ENCODE measurements at places on chromosomes 4 and X.

DNA sequence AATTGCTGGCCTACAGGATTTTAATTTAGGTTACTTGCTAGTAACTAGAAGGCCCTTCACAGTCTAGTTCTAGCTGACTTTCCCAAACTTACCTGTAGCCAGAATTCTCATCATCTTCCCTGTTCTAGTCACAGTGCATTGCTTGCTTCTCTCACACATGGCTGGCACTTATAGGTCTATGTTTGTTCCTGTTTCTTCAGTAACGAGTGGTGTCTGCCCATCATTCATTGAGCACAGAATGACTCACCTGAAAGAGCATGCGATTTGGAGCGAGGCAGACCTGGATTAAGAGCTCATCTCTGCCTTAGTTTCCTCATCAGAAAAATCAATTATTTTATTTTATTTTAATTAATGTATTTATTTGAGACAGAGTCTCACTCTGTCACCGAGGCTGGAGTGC lies 201.7 kb upstream of the ANK2 start:
- DNase-seq = peak; percentile 55

- DNase-seq = no peak
These were observed 9.7 kb downstream of the SMIM20 start for GRCh38 chr4:25923745-25924144.

GRCh38 chr4:26081795-26082498 lies 167.9 kb downstream of the SMIM20 start:
- DNase-seq = peak; percentile 79

DNA sequence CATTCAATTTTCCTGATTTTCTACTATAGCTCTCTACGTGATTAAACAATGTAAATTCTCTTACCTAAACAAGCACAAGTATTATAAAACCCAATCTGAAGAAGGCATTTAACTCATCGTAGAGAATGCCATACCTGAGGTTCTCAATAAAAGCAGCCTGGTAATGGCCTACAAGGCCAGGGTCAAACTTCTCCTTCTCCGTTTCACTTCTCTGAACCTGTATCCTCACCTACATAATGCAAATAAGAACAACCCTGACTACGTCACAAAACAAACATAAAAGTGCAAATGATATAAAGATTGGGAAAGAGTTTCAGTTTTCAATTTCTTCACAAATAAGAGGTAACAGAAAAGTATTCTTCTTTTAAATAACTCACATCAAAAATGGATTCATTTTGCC lies 55.6 kb upstream of the STS start:
- no peak for DNase-seq

GRCh38 chr4:76195326-76195725 lies 18.3 kb downstream of the SCARB2 start:
- DNase-seq = no peak

DNA sequence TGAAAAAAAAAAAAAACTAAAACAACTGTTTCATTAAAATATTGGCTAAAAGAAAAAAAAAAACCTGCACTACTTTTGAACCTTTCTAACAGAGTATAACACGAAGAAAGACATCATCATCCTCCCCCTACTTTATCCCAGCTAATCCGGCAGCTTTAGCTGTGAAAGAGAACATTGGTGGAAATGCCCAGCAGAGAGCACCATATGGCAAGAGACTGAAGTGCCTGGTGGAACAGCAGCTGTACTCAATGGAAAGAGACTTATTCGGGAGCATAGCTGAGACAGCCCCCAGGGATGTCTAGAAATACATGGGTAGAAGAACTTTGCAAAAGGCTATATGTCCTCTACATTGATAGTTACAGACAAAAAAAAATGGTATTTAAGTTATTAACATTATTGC lies 30.3 kb downstream of the STPG2 start:
- peak; percentile 38 for DNase-seq

GRCh38 chr4:165328101-165328425 lies 594 bp downstream of the MSMO1 start:
- peak; percentile 65 for DNase-seq

DNA sequence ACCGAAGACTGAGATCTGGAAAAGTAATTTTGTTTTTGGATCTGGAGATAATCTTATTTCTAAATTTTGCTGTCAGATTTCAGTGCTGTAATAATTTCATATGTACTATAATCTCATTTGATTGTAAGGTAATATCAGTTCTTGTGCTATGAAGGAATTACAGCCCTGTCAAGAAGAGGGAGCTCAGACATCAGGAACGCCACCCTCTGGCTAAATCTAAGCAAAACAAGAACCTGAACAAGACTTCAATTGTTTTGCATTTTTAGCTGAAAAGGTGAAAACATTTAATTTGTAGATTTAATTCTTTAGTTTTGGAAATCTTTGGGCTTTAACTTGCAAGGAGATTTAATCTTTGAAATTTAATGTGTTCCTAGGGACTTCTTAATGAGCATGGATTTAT lies 525.4 kb upstream of the HS3ST1 start:
- peak; percentile 41 for DNase-seq

DNA sequence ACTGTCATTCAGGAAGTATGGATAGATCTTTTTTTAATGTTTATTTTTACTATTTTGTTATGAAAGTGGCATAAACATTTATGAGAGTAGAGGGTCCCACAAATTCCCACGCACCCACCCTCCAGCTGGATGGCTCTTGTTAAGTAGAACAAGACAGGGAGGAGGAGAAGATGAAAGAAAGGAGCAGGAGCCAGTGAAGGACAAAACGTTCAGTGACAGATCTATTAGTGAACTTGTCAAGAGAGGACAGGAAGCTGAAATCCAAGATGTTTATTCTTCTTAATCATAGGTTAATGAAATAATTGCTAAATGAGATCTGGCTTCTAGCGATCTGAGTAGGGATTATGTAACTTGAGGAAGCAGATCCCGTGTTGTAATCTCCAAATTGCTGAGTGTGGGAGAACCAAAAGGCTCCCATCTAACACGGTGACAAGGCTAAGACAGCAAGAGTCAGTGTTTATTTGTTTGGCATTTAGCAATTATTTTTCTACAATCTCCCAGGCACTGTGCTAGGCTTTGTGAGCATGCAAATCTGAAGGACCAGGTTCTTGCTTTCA lies 162.5 kb downstream of the SHROOM3 start:
- peak; percentile 29 for DNase-seq

DNA sequence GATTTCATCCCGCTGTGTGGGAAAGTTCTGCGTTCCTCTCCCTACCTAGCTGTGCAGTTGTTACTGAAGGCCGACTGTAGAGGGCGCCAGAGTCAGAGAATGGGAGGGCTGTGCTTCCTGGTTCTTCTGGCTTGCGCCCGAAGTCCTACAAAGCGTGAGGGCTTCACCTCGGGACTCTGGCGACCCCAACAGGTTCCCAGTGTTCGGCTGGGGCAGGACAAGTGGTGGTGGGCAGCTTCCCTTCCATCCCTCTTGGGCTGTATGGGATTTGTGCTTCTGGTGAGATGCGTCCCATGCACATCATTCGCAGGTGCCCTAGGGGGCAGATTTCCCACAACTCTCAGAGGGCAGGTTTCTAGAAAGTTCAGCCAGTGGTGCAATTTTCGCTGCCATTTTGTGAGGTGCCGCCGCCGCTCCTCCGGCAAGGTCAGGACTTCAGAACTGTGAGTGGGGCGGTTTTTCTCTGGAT lies 27.3 kb downstream of the CT45A1 start:
- no peak for DNase-seq

DNA sequence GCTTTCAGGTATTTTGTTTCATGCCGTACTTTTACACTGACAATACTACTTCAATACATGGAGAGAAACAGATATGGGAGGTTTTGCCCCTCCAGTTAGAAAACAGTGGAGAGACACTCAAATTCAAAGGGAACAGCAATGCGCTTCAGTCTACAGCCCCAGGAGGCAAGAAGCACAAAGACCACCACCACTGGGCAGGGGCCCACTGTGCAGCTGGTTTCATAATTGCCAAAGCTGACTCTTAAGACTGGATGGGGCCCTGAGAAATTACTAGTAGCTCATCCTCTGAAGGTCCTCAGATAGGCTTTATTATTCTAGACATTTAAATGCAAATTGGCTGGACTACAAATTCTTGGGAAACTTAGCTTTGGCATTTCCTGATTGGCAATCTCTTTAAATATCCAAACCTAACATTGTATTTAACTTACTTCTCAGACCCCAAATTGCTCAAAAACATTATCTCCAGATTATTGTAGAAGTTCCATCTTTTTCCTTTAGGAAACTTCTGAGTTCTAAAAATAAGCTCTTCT lies 85.9 kb upstream of the GPR34 start:
- no peak for DNase-seq

- DNase-seq = no peak
These were observed 117.9 kb upstream of the DCAF8L1 start for GRCh38 chrX:28099166-28099565.

- no peak for DNase-seq
These were observed 38.3 kb downstream of the ARHGEF9 start for GRCh38 chrX:63746715-63747114.

DNA sequence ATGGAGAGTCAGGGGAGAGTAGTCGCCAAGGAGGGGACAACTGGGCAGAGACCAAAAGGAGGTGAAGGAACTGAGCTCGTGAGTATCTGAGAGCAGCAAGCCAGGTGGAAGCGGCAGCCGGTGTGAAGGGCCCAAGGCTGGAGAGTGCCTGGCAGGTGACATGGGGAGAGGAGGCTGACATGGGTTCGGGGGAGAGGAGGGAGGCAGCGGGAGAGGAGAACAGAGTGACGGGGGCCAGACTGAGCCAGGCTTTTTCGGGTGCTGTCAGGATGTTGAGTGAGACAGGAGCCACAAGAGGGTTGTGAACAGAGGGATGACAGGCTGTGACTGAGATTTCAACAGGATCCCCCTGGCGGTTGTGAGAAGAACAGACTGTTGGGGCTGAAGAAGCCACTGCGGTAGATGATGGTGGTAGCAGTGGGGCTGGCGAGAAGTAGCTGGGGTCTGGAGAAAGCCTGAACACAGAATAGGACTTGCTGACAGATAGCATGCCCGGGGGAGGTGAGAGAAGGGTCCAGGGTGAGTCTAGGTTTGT lies 5.7 kb downstream of the ELK1 start:
- DNase-seq = no peak

DNA sequence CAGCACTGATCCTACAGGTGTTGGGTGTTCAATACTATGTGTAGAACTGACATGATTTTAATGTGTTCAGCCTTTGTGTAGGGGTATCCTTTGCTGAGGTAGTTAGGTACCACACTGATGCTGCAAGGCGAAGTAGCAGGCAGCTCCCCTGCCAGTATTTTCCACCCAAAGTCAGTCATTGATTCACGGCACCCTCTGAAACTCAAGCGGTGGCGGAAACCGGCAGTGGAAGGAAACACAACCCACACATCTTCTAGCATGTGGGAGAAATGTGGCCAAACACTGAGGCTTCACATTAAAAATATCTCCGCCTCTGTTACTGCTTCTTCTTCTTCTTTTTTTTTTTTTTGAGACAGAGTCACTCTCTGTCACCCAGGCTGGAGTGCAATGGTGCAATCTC lies 126.3 kb downstream of the AASDH start:
- no peak for DNase-seq

DNA sequence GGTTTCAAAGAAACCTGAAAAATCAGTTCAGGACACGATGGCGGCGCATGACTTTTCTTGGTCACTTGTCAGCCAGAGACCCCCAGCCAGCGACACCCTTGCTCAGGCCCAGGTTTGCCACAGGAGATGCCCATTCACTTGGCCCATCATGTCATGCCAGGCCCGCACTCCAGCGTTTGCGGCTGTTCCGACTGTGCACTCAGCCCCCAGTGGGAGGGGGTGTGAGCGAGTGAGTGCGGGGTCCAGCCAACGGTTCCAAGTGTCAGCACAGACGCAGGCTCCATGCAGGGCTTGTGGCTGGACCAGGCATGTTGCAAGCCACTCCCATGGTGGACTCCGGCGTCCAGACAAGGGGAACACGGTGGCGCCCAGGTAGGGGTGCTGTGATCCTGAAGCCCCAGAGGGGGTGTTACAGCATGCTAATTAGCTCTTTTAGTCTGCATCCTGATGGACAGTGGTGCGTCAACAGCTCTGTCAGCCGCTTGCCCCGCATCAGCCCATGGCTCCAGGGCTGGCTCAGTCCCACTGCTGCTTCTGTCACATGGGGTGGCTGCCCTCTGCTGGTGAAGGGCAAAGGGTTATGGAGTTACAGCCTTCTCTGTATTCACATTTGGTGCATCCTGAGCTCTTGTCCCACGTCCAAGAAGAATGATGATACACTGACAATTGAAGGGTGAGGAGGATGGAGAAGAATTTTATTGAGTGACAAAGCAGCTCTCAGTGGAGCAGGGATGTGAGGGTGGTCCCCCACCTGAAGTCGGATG lies 3.7 kb upstream of the MAEA start:
- DNase-seq = no peak

- peak; percentile 33 for DNase-seq
These were observed 204.2 kb downstream of the GPC3 start for GRCh38 chrX:133781174-133781573.

DNA sequence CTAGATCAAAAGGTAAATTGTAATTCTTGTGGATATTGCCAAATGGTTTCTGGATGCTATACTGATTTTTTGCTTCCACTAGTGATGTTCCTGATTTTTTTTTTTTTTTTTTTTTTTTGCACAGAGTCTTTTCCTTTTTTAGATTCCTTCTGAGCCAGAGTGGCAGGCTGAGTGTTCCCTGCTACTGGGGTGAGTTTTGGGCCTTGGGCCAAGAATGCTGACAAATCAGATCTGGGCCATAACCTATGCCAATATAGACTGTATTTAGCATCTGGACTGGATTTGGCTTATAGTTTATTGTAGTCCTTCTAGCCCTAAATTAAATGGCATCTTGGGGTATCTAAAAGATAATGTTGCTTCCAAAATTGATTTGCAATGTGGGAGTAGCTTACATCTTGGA lies 52.8 kb downstream of the REPS2 start:
- DNase-seq = peak; percentile 15

DNA sequence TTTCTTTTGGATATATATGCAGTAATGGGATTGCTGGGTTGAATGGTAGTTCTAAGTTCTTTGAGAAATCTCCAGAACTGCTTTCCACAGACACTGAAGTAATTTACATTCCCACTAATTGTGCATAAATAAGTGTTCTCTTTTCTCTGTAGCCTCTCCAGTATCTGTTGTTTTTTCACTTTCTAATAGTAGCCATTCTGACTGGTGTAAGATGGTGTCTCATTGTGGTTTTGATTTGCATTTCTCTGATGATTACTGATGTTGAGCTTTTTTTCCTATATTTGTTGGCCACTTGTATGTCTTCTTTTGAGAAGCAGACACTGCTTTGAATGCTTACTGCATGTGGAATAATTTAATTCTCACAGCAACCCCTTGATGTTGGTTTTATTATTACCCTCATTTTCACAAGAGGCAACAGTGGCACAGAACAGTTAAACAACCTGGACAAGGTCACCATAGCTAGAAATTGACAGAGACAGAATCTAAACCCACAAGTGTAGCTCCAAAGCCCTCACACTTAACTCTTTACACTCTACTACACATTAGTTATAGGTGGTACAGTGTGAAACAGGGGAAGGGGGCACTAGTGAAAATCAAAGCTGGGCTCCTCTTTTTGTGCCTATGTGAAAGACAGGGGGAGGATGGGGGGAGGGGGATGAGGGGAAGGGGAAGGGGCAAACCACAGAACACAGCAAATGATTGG lies 96.1 kb downstream of the REELD1 start:
- DNase-seq = no peak

GRCh38 chr4:140529434-140529833 lies 5.5 kb downstream of the ELMOD2 start:
- no peak for DNase-seq

GRCh38 chr4:47741200-47741599 lies 96.7 kb downstream of the CORIN start:
- DNase-seq = no peak

All from NCI-H69 (cell line).